ENCODE measurements at places on chromosomes 7 and 10.

DNA sequence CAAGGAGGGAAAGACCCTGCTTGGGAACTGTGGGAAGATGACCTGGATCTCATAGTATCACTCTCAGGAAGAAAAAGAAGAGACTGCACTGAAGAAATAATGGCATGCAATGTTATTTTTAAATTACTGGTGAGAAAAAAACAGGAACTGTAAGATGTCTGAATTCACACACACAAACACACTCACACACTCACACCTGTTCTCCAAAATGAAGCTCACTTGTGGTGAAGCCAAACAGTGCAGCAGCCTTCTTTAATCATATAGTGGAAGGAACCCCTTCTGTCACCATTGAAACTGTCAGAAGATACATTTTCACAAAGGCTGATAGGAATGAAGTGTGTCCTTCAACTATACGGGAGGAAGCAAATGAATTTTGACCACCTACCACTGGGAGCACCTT is 156.5 kb upstream of the GHITM start:
- no peak for DNase-seq

- DNase-seq, result no peak
Measured at GRCh38 chr10:125163803-125164202, 3.4 kb upstream of the CTBP2 start.

DNA sequence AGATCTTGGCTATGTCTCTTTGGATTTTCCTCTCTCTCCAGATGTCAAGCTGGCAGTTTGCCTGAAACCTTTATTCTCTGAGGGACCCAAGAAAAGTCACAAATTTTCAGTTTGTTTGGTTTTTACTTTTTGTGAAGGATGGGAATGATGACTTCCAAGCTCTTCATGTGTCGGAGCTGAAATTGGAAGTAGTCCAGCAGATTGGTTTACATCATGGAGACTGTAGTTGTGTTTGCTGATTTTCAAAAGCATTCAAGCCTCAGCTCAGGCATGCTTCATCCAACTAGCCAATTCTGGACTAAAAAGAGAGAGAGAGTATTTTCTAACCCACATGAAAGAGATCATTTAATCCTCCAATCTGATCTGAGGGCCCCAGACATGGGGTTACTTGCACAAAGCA is 326.2 kb upstream of the AUTS2 start:
- no peak for DNase-seq

- no peak for DNase-seq
Measured at GRCh38 chr7:82443036-82443546, 486 bp downstream of the CACNA2D1 start.

GRCh38 chr10:44205067-44205466 is 179.8 kb downstream of the CXCL12 start:
- no peak for DNase-seq

GRCh38 chr10:1605999-1606940 is 131.1 kb downstream of the ADARB2 start:
- no peak for DNase-seq

GRCh38 chr10:13511409-13511808 is 17.4 kb downstream of the BEND7 start:
- DNase-seq, result no peak

GRCh38 chr10:106615081-106615480 is 549.4 kb downstream of the SORCS1 start:
- no peak for DNase-seq

- DNase-seq, result no peak
Measured at GRCh38 chr10:114869520-114869892, 47.9 kb downstream of the FHIP2A start.

Measured in central memory CD8-positive, alpha-beta T cell (primary cell).